ENCODE measurements at places on chromosomes 3 and 15. TPM values are rescaled to one million over a fixed set of nuclear protein-coding genes. Genes with fewer than 3 reads are reported as not detected.

GRCh38 chr3:120280026-120280425 is 5.0 kb downstream of the GPR156 start:
- DNase-seq = no peak

- DNase-seq = no peak
Measured at GRCh38 chr3:32948625-32949445, 2.6 kb upstream of the CCR4 start.

The IL20RB gene
- polyA plus RNA-seq = 1.3 TPM

DNA sequence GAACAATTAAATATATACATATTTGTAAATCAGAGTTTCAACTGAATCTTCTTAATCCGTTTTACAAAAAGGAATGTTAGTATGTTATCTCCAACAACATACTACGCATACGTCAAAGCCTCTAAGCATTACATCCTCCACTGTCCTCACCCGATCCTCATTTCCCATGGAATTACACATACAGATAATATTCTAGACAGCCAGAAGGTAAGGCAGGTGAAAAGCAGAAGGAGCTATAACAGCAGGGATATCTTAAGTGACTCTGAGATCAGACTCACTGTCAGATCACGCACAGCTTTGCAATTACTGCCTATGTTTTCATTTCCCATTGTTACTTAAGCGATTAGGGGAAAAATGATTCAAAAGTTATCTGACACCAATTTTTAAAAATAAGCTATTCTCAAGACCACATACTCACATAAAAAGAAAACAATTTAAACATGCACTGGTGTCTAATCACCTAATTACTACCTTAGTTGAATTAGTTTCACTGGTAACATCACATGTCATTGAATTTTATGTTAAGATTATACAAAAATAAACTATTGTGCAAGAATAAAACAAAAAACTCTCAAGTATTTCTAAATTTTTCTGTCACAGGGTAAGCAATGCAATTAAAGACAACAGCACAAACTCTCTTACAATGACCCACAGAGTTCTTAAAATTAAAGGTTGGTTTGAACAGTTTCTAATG is 92.8 kb downstream of the TBL1XR1 start:
- DNase-seq = no peak

The LOXL1 gene
- polyA plus RNA-seq = 14.8 TPM

GRCh38 chr3:197577366-197578074 is 21.8 kb upstream of the BDH1 start:
- DNase-seq = no peak

The ST8SIA2 gene
- polyA plus RNA-seq = not detected

DNA sequence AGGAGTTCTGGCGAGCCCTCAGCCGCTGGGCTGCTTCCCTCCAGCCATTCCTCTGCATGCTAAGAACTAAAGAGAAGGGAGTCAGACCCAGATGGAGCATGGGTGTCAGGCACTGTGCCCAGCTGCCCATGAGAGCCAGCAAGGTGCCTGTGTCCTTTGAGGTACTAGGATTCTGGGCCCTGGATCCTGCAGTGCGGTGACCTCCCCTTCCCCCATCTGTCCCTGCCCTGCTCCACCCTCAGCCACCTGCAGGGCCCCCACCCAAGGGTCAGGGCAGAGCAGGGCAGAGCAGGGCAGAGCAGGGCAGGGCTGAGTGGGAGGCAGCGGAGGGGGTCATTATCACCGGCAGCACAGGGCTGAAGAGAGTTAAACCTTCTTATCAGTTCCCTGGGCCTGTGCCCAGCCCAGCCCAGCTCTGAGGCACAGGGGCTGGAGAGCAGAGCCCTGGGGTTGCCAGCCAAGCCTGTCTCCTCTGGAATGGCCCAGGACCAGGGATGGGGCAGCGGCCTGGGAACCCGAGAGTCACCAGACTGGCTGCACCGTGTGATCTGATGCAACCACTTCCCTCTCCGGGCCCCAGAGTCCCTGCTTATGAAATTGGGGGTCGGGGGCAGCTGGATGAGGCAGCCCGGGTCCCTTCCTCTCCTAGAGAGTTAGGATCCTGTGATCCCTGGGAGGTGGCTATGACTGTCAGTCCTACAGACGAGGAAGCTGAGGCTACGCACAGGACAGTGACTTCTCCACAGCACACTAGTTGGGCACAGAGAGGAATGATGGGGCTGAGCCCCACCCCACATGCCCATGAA is 17.3 kb downstream of the ZDHHC19 start:
- DNase-seq = peak; percentile 86

- no peak for DNase-seq
Measured at GRCh38 chr3:8879347-8879944, 83.8 kb downstream of the RAD18 start.

GRCh38 chr3:59809016-59809415 is 759.2 kb upstream of the CFAP20DC start:
- DNase-seq = no peak

DNA sequence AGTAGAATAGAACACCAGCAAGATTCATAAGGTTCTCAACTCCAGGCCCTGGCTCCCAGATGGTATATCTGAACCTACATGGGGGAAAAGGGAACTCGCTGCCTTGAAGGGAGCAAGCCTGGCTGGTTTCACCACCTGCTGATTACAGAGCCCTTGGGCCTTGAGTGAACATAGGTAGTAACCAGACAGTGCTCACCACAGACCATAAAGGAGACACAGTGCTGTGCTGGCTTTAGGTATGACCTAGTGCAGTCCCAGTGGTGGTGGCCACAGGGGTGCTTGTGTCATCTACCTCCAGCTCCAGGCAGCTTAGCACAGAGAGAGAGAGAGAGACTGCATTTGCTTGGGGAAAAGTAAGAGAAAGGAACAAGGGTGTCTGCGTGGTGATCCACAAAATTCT is 409.8 kb downstream of the FGF12 start:
- DNase-seq = no peak

- no peak for DNase-seq
Measured at GRCh38 chr3:38739396-38739689, 76.7 kb downstream of the SCN10A start.

The IL17RD gene
- 0.52 TPM for polyA plus RNA-seq

GRCh38 chr3:159938714-159939113 is 49.9 kb upstream of the IL12A start:
- DNase-seq = no peak

DNA sequence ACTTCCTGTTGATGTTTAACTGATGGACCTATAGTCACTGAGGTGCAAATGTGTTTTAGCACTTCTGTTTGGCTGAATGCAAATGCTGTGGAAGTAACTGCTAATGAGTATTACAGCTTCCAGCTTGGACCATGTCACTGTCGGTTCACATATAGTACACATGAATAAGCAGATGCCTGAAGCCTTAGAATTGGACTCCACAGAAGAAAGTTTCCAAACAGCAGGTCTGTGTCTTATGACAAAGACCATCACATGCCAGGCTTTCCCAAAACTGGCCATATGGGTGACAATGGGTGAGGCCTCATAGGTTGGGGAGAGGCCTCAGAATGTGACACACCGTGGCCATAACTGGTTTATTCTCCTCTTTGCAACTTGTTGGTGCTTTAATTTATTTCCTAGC is 241.8 kb downstream of the WNT5A start:
- DNase-seq = no peak

GRCh38 chr3:111668888-111669488 is 73.8 kb upstream of the ZBED2 start:
- DNase-seq = no peak

DNA sequence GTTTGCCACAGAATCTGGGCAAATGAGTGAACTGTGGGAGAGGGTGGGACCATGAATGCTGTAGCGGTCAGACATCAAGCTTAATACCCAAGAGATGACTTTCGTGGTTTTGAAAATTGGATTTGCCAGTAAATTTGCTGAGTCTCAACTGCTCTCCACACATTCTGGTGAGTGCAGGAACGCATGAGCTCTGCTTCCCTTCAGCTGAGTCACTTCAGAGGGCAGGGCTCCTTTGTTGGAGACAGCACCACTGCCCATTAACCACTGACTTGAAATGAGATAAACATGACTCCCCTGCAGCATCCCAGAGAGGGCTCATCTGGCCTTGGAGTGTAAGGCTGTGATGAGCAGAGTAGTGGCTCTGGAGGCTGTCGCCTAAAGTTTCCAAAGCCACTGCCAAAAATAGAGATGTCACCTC is 22.6 kb downstream of the RARRES1 start:
- DNase-seq = no peak

The SYNPR gene
- polyA plus RNA-seq = not detected

The MAGI1 gene
- 27.9 TPM for polyA plus RNA-seq
